Erythroblast (primary cell): ENCODE measurements at places on chromosomes 12 and 14.

GRCh38 chr12:118058881-118059280, 2.1 kb downstream of the WSB2 start:
- no peak for DNase-seq

GRCh38 chr12:12585115-12585863, 22.6 kb upstream of the DUSP16 start:
- DNase-seq: no peak

GRCh38 chr12:124165695-124166094, 129.2 kb upstream of the RFLNA start:
- DNase-seq: no peak

DNA sequence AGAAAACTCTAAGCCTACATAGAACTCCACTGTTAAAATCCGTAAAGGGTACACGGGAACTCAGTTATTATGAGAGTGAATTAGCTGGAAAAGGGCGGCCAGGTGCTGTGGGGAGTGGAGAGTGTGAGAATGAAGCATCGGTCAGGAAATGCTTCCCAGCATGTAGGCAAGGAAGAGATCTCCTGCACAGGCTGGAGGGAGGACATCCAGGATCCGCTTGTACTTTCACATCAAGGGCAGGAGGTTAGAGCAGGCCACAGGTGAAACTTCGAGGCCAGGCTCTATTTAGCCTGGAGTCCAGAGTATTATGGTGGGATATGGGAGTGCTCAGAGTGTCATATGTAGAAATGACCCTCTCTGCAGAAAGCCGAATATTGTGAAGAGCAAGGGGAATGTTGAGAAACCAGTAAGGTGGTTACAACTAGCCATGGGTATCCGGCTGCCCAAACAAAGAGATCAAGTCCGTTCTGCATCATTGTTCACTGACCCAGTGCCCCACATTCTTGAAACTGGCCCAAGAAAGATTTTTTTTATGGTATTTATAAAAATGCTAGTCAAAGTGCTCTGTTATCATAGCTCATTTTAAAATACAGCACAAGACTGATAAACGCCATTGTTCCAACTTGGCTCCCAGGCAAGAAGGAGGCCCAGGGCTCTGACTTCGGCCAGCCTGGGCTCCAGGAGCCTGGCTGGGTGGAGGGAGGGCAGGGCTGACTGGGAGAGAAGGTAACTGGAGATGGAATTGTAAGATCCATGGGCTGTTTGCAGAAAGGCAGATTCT, 79.4 kb upstream of the HIF1A start:
- no peak for DNase-seq

DNA sequence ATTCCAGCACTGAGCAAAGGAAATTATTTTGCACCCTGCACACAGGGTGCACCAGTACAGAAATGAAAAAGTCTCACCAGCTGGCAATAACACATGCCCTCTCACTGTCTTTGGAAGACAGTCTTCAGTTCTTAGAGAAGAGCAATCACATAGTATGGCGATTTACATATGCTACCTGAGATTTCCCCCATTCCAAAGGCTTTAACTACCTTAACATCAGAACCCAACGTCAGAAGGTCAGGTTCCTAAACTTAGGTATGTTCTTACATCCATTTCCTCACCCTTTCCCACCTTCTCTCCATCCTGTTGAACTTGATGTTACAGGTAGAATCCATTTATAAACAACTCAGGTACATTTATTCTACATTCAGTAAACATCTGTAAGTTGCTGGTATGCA, 167.8 kb downstream of the PAWR start:
- no peak for DNase-seq

DNA sequence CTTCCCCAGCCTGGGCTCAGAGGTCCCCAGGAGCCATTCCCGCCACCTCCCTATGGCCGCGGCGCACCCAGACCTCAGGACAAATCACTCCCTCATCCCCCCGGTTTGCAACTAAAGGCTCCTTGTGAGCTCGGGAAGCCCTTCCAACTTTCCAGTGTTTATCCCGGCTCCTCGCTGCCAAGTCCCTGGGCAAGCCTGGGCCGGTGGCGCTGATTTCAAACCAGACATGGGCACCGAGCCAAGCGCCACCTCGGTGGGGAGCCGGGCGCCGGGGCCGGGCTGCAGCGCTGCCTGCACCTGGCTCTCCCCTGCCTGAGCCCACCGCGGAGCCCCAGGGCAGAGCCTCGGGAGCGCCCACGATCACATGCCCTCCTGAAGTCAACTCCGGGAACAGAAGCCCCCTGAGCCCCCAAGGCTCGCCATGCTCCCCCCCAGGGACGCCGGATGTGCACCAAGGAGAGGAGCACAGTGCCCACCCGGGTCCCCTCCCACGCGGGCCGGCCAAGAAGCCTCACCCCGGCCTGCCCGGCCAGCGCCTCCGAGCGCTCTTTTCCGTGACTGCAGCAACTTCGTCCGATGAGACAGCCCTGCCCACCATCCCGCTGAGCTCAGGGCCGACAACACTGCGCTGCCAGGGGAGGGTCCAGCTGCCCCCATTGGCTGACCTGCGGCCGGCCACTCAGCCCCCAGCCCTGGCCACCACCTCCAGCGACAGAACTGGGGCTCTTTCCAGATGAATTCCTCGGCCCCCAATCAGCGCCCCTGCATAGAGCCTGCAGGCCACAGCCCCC, 50.0 kb downstream of the NCOR2 start:
- no peak for DNase-seq
